Activated T-cell treated with anti-CD3 and anti-CD28 coated beads for 4 hours (primary cell): ENCODE measurements at places on chromosomes 7 and 10.

DNA sequence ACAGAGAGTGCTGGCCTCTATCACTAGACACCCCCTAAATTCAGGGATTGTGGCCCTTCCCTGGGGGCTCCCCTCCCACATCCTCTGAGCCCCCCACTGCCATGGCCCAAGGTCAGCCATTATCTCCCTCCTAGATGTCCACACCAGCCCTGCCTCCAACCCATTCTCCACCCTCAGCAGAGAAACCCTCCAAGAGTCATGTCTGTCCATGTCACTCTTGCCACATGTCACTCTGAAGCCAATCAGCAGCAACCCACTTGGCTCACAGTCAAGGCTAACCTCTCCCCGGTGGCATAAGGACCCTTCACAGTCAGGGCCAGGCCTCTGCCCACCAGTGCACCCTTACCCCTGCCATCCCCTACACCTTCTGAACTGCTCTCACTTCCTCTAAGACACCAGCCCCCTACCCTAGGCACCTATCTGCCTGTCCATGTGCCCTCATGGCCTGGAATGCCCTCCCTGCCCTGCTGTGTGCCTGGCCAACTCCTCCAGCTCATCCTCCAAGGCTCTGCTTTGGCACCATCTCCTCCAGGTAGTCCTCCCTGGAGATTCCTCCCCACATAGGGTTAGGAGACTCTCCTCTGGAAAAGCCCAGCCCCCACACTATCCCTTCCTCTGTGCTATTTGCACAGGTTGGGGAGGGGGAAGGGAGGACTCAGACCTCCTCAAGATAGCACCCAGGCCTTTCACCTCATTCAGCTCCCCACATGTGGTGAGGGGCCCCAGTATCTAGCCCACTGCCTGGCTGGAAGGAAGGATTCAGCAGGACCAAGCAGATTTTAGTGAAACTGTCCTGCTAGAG is 83.7 kb downstream of the GRID1 start:
- no peak for DNase-seq

GRCh38 chr10:73810735-73811465 is 498 bp downstream of the NDST2 start:
- peak; percentile 25 for DNase-seq

GRCh38 chr7:47228386-47229014 is 353.4 kb downstream of the TNS3 start:
- no peak for DNase-seq

DNA sequence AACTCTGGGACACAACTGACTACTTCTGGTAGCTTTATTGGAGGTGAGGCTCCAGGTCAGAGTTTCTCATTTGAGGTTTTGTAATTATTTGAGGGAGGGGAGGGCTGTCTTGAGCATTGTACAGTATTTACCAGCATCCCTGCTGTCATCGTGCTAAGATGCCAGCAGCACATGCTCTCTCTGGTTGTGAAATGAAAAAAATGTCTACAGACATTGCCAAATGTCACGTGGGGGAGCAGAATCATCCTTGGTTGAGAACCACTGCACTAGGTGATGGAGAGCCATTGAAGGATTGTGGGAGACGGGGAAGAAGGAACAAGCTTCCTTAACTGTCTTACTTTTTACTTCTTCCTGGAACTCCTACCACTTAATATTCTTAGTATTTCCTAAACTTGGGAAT is 5.0 kb downstream of the SEPTIN7 start:
- DNase-seq: no peak

DNA sequence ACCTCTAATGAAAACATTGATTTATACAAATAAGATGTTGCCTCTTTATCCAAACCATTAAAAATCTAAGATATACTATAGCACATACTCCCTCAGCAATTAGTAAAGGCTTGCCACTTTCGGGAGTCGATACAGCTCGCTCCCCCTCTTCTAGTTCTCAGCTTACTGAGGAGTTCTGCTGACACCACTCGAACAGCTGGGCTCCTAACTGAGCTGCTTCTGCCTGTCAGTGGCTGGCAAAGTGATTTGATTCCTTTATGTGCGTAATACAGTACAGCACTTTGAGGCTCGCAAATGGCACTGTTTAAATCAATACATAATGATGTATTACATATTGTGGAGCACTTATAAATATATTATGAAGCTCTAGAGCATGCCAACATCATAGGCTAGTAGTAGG is 241.8 kb downstream of the CREB5 start:
- no peak for DNase-seq

DNA sequence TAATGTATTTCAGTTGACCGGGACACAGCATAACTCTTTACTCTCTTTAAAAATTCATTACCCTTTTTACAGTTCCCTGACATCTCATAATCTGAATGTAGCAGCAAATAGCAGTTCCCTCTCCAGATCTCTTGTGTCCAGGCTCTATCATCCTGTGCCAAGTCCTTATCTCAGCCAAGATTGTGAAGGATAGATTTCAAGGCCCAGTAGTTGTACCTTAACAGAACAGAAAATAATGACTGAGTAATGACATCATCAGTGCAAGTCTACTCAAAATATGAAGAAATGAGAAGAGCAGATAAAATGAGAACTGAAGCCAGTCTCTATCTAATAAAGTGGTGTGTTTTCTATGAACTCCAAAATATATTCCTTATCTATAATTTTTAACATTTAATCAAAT is 92.6 kb downstream of the TFEC start:
- DNase-seq: no peak

DNA sequence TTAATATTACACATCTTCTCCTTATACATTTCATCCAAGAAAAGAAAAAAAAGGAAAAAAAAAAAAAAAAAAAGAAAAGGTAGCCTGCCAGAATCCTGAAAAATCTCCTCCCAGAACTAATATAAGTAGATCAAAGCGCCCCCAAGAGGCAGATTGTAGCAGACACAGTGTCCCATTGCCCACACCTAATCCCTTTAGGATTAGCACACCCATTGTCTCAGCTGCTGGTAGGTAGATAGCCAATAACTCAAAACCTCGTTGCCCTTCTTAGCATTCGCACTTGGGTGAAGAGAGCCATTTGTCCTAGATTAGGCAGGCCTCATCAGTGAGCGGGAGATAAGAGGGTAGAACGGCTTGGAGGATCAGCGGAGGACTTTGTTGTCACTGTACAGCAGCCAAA is 100.2 kb upstream of the SORCS1 start:
- no peak for DNase-seq
